ENCODE measurements at places on chromosomes 16 and 17.

DNA sequence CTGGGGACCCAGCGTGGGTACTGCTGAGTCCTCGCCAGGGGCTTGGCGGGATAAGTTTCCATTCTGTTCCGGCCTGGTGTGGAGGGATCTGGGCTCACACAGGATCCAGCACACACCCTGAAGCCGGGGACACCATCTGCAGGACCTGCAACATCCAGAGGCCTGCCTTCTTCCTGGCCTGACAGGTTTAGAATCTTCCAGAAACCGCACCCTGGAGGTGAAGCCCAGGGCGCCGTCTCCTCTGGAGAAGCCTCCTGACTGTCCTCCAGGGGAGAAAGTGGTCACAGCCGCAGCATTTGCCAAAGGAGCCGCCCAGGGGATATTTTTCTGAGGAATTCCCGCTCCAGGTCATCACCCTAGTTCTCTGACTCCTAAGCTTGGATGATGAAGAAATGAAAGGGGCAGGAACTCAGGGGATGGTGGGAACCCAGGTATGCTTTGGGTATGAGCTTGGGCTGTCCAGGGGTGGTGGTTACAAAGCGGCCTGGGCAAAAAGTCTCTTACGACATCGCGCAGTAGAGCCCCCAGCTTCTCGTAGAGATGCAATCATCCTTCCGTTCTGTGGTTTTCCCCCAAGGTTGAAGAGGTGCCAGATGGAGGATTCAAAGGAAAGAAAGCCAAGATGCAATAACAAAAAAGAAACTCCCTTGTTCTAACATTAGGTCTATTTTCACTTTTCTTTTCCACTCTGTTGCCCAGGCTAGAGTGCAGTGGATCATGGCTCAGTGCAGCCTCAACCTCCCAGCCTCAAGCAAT is 9.1 kb upstream of the CRISPLD2 start:
- DNase-seq: no peak

DNA sequence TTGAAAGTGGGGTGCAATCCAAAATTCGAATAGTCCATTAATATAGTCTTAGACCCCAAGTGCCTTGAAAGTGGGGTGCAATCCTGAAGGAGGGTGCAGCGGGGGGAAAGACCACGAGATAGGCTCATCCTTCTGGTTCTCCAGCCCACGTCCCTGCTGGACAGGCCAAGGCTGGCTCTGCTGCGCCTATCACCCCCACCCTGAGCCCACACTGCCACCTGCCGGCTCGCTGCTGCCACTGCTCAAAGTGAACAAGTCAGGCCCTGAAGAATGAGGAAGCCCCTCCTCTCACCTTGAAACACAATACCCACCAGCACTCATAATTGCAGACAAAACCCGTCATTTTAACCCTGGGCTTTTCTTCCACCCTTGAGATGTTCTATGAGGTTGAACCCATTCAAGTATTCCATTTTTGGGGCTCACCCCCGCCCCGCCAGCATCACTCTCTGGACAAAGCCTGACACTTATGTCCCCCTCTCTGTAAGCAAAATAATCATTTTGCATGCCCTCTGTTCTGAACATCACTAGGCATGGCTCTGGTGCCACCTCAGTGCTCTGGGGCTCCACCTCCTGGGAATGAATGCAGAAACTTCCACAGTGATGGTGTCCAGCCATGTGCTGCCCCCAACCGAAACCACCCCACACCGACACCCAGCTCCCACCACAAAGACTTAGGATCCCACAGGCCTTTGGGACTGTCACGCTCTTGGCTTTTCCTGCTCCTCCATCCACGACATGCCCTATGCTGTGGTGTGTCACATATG is 56.8 kb downstream of the BEAN1 start:
- no peak for DNase-seq

GRCh38 chr17:81720267-81721071 is 8.4 kb downstream of the SLC25A10 start:
- no peak for DNase-seq

DNA sequence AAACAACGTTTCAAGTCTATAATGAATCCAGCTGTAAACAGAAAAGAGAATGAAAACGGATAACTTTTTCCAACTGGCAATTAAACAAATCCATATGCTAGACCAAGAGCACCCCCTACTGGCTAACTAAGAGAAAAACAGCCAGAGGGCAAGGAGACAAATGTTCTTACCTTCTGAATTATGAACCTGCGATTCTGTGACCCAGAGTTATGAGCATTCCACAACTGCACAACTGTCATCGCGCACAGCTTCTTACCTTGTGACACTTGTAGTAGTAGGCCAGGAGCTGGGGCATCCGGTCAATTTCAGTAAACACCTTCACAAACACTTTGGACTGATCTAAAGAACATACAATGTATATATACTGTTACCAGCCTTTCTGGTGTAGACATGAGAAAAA is 18.6 kb downstream of the COG7 start:
- DNase-seq: no peak
